Stimulated activated CD8-positive, alpha-beta memory T cell treated with anti-CD3 and anti-CD28 coated beads, Interleukin-15, amount 100 ng/mL, for 24 hours (primary cell): ENCODE measurements at places on chromosomes 4 and X.

GRCh38 chr4:151417164-151417571 is 8.2 kb downstream of the FHIP1A start:
- DNase-seq: no peak

DNA sequence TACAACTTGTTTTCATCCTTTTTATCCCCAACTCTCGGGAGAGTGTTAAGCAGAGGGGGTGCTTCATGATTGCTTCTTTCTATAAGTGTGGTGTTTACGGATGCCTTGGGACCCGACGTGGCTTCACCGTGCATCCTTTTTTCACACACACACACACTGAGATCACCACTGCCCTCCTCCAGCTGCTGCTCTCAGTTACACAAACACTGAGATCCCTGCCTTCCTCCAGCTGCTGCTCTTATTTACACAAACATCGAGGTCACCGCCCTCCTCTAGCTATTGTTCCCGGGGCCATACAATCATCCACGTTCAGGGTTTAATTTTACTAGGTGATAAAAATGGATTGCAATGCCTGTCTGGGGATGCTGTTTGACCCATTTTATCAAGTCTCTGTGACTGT is 155.4 kb upstream of the FAM9B start:
- DNase-seq: no peak

DNA sequence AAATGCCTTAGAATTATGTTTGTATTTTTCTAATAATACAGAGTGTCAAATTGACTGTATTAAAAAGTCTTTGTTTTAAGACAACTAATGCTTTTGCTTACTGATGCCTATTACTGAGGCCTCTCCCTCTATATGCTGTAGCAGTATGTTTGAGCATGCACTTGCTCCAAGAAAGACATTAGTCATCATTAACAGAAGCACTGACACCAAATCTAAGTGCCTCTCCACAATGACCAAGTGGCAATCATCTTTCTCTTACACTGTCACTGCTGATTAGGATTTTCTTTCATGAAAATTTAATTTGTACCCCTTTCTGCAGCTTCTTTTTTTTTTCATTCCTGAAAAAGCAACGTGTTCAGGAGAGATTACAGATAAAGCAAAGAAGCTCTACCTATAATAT is 11.1 kb upstream of the MAB21L2 start:
- no peak for DNase-seq

GRCh38 chr4:23423540-23423939 is 466.3 kb downstream of the PPARGC1A start:
- no peak for DNase-seq

GRCh38 chr4:94345969-94346368 is 3.3 kb upstream of the HPGDS start:
- DNase-seq: no peak

- DNase-seq: no peak
Observed at GRCh38 chr4:78560296-78560963, 8.9 kb downstream of the ANXA3 start.

- DNase-seq: no peak
Observed at GRCh38 chrX:44019911-44020310, 46.7 kb upstream of the NDP start.

- DNase-seq: no peak
Observed at GRCh38 chrX:9635368-9635767, 130.3 kb downstream of the GPR143 start.

DNA sequence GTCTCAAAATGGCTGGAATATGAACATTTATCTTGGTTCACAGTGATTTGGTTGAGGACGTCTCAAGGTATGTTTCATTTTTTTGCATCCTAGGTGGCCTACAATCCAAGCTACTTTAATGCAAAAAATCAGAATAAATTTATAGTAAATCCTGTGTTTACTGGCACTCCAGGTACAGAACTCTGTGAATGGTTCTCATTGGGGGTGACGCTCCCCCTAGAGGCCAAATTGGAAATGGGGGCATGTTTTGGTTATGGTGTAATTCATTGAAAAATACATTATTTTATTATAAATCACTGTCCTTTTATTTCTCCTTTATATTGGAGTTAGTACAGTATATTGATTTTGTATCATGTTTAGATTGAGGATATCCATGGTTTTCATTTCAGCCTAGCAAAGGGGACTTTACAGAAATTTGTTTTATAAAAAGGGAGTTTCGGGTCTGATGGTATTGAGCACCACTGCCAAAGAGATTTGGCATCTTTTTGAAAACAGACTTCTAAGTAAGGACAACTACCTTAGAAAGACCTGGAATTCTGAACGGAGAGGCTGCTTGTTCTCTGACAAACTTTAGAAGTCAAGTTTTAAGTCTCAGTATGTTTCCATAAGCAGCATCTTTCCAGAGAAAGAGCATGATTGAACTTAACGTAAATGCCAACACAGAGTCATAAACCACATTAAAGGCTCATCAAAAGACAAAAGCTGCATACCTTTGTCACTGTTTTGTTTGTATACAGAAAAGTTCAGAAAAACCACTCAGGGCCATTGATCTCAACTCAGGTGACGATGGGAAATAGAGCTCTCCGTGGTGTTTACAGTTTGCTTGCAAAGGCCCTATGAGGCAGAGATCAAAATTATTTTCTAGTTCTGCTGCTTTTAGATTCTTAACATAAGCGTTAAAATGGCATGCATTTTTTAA is 19.4 kb downstream of the MTM1 start:
- no peak for DNase-seq

DNA sequence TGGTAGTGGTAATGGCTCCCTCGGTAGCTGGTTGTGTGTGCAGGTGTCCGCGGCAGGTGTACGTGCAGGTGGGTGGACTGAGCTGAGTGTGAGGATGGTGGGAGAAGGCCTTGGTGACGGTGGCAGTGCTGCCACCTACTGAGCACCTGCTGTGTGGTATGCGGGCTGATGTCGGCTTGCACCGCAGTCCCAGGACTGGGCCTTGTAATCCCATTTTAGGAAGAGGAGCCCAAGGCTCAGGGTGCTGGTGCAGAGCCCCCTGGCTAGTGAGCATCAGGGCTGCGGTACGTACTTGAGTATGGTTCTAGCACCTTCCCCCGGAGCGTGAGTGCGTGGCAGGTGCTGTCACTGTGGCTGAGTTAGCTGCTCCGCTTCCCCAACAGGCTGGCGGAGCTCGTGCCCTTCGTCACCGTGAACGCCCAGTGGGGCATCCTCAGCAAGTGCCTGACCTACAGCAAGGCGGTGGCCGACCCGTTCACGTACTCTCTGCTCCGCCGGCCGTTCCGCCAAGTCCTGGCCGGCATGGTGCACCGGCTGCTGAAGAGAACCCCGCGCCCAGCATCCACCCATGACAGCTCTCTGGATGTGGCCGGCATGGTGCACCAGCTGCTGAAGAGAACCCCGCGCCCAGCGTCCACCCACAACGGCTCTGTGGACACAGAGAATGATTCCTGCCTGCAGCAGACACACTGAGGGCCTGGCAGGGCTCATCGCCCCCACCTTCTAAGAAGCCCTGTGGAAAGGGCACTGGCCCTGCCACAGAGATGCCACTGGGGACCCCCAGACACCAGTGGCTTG is 5.7 kb upstream of the CPZ start:
- no peak for DNase-seq

DNA sequence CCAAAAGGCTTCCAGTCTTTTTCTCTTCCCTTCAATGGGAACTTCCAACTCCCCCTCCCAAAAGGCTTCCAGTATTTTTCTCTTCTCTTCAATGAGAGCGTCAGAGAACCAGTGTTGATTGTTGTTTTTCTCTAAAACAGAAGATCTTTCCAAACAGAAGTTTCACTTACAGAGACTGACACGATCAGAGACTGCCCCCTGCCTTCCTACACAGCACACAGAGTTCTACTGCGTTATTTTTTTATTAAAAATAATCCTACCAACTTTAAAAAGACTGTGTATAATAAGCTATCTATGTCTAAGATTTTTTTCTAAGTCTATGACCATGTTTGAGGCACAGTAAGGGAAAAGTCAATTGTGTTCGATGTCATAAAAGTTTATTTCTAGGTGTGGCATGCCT is 3.5 kb upstream of the HTR2C start:
- DNase-seq: no peak

- DNase-seq: no peak
Observed at GRCh38 chrX:154334496-154334895, 38.9 kb downstream of the TKTL1 start.

DNA sequence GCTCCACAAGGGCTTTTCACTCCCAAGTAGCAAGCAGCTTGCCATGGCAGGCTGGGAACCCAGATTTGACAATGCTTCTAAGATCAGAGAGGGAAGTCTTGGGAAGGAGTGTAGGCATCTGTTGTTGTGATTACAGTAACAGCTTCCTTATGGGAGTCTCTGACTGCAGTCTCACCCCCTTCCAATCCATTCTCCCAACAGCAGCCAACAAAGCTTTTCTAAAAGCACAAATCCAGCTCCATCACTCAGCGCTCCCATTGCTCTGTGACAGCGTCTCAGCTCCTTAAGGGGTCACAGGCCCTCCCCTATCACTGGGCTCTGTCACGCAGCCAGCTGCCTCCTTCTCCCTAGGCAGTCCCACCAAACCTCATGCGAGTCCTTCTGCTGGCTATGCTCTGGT is 7.1 kb downstream of the IGFBP7 start:
- DNase-seq: no peak

DNA sequence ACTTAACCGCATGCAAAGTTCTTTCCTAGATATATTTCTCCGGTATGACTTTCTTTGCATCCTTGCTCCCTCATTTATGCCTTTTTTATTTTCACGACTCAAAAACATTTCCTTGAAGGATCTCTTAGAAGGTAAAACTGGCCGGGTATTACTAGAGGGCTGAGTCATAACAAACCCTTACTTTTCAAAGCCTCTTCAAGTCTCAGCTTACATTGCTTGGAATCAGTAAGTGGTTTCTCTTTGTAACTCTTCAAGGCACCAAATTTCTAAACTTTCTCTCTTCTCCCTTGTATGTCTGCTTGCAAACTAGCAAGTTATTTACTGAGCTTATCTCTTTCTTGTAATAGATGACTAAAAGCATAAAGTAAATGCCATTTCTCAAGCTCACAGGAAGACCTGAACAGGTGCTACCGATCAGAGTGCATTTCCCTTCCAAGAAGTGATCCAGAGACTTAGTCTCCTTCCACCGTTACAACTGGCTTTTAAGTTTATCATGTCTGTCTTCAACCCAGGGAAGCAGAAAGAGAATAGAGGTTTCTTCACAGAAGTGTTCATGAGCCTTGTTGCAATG is 75.5 kb downstream of the ANXA10 start:
- no peak for DNase-seq

DNA sequence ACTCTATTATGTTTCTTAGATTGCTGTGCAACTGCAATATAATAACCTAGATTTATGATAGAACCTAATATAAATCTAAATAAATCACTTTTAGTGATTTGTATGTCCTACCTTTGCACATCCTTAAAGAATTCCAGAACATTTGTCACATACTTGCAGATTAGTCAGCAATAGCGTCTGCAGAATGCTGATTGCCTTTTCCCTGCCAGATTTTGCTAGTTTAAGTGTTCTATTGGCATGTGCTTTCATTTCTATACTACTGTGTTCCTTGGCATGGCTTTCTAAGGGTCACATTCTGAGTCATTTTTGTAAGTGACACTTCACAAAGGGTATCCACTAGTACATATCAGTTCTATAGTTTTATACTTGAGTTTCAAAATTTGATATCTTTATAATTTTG is 303.1 kb upstream of the GIMD1 start:
- DNase-seq: no peak

- DNase-seq: no peak
Observed at GRCh38 chrX:68997911-68998310, 167.3 kb downstream of the PJA1 start.

- DNase-seq: no peak
Observed at GRCh38 chr4:39451423-39452023, 7.2 kb downstream of the RPL9 start.

DNA sequence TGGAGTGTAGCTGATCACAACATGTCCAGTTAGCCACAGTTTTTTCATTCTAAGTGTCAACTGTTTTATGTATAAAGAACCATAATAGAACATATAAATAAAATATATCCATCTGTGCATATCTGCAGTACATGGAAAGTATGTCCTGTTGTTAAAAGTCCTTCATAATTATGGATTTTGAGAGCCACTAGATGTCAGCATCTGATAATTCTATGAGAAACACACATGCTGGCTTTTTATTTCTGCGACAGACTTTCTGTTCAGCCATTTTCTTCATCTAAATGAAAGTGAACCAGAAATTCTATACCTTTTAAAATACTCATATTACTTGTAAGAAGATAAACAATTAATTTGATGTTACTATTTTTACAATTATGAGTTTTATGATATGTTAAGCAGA is 251.5 kb downstream of the GPM6A start:
- no peak for DNase-seq

- DNase-seq: no peak
Observed at GRCh38 chr4:65918212-65918611, 247.9 kb upstream of the EPHA5 start.

DNA sequence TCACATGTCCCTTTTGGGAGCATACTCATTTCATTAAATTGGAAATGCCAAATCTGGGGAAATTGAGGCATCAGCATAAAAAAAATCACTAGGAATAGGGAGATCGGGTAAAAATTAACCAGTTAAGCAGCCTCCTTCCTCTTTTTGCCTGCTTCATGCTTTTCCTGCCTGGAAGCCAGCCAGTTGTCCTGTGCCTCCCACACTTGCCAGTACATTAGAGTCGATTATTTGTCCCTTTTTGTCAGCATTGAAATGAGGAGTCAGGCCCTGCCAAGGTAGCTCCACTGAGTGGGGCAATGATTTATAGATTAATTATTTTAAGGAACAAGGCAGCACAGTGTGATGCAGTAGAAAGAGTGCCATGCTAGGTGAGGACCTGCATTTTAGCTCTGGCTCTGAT is 55.3 kb downstream of the SH2D1A start:
- no peak for DNase-seq

DNA sequence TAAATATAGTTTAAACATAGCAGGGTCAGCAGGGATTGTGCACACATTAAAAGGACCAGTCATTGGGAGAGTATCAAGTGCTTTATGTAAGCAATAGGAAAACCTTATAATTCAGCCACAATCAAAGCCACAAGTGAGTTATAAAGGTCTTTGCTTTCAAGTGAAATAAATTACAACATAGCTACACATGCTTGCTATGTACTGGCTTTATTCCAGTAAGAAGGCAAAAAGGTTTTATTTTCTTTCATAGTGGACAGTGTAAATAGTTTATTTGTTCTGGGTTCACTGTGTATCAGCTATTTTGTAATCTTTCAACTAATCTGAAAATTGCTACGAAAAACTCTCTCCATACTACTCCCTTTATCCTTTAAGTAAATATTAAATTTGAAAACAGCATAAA is 691.4 kb downstream of the PCDH7 start:
- no peak for DNase-seq

DNA sequence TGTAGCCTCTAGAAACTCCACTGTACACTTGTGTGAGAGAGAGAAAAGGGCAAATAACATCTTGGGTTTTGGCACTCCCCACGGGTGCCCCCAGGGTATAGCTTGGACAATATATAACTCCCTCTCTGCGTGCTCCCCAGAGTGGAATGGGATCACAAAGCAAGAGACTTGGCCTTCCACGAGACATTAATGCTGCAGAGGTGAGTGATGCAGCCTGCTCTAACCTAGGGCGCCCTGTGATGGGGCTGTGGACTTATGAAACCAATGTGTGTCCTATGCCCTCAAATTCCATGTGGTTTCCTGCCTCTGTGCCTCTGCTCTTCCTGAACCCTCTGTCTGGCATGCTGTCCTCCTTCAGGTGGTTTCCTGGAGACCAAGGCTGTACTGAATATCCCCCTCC is 22.0 kb upstream of the FAM9C start:
- no peak for DNase-seq

- no peak for DNase-seq
Observed at GRCh38 chrX:155246748-155247147, 17.5 kb downstream of the RAB39B start.
